ENCODE measurements at places on chromosomes 16 and 17. TPM values are rescaled to one million over a fixed set of nuclear protein-coding genes. Genes with fewer than 3 reads are reported as not detected.

HOXB2 gene
- 7.7 TPM for total RNA-seq

KCNJ12 gene
- total RNA-seq = not detected

FMNL1 gene
- total RNA-seq = 215 TPM

NBR1 gene
- 36.9 TPM for total RNA-seq

GRCh38 chr17:61343576-61343975, 56.1 kb upstream of the TBX2 start:
- no peak overlapping the region for H3K4me3 ChIP-seq
- DNase-seq = no peak
- no peak overlapping the region for H3K27ac ChIP-seq
- H3K36me3 ChIP-seq = no peaks in the 10 kb centered on the region
- H3K27me3 ChIP-seq = no peaks in the 10 kb centered on the region
- no peaks in the 10 kb centered on the region for H3K4me1 ChIP-seq

- H3K4me3 ChIP-seq = no peak overlapping the region
- no peak for DNase-seq
- H3K4me1 ChIP-seq = peaks cover 13% of the 10 kb centered on the region
These were observed 58.7 kb downstream of the RTN4RL1 start for GRCh38 chr17:1966274-1967086.
